ENCODE measurements at places on chromosomes 4 and X.
A peak's percentile ranks its signal among the peaks of the same experiment; 100 is the strongest.

- DNase-seq, result no peak
Observed at GRCh38 chrX:117196481-117196880, 733.7 kb upstream of the CT83 start.

GRCh38 chrX:3678328-3678727 lies 35.1 kb downstream of the PRKX start:
- DNase-seq, result no peak

GRCh38 chr4:138234248-138234647 lies 7.9 kb downstream of the SLC7A11 start:
- DNase-seq, result no peak

GRCh38 chr4:168981460-168981859 lies 28.6 kb downstream of the CBR4 start:
- no peak for DNase-seq

DNA sequence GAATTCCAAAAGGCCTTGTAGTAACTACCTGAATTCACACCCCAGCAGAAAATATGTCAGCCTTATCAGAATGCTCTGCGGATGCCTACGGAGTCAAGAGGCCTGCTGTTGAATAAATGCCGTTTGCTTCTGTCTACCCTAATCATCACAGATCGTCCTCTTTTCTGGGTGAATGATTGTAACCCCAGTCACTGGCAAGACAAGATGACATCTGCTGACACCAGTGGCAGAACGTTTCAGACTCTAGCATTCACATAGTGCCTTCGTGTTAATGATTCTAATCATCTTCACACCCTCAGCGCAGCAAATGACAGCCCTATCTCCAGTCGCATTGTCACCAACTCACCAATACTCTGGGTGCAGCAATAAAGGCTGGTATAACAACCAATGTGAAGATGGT lies 89.1 kb upstream of the MAP3K15 start:
- DNase-seq, result no peak

DNA sequence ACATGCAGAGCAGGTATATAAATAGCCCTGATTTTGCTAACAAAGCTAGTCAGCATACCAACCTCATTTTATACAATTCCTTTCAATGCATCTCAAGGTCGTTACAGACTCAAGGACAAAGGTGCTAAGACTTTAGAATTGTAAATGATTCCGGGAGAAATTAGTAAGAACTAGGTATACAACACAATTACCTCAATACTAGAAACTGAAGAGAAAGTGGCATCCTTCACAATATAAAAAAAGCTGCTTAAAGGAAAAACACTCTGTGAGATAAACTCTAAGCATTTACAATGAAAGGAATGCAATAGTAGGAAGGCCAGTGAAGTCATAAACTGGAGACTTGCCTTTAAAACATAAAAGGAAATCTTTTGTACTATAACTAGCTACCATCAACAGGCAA lies 11.9 kb downstream of the TNMD start:
- DNase-seq, result no peak

DNA sequence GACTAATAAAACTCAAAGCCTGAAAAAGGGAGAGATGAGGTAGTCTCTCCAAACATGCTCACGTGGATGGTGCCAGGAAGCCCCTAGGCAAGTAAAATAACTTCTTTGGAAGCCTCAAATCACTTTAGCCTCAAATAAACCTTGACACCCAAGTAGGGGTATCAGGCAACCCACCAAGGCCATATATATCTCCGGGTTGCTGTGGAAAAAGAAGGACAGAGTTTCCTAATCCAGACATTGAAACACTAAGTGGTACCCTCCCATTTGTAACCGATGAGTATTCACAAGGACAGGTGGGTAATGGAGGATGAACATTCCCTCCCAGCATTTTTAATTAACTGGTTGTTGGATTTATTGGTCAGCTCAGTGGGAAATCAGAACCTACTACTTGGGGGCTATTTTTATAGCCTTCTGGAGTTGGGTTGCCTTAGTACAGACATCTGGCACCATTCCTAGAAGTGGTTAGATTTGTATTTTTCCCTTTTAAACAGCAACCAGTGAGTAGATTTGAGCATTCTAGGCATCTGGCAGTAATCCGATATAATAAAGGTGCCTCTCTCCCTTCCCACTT lies 87.7 kb downstream of the GPC3 start:
- no peak for DNase-seq

- DNase-seq, result no peak
Observed at GRCh38 chrX:48919360-48919841, 577 bp upstream of the PIM2 start.

- no peak for DNase-seq
Observed at GRCh38 chrX:152307936-152308335, 143.2 kb downstream of the GABRA3 start.

DNA sequence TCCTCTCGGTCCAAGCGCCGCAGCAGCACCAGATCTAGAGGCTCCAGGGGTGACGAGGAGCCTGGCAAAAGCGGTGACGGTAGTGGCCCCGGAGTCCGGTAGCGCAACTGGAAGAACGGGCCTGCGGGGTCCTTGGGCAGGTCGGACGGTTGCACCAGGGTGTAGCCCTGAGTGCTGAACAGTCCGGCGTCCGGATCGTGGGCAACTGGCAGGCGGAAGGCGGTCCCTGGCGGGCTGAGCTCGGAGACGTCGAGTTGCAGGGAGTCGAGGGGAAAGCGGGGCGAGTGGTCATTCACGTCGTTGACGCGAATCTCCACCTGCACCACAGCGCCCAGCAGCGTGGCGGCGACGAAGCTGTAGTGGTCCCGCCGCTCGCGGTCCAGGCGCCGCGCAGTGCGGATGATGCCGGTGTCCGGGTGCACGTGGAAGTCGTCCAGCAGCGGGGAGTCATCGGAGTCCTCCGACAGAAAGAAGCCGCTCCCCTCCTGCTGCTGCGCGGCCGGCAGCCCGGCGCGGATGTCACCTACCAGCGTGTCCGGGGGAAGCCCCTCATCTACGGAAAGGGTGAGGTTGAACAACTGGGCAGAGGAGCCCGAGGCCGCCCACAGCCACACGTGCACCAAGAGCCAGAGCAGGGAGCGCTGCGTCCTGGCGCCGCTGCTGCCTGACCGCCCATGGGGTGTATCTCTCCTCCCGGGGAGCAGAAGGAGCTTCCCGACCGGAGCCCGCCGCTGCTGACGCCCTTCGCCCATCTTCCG lies 837 bp downstream of the DCHS2 start:
- no peak for DNase-seq

DNA sequence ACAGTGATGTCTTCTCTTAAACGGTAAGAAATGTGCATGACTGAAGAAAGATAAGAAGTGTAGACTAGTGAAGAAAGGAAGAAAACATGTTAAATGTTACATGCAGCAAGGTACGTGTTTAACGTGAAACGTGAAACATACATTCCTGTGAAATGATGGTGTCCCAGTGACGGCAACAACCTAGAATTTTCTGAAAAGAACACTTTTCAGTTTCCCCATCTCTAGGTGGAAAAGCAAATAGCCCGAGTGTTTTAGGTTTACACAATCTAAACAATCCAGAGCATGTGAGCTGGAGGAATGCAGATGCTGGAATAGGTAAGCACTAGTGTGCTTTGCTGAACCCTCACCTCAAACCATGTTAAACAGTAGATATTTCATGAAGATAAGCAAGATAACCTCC lies 60.7 kb downstream of the CLNK start:
- DNase-seq, result no peak

DNA sequence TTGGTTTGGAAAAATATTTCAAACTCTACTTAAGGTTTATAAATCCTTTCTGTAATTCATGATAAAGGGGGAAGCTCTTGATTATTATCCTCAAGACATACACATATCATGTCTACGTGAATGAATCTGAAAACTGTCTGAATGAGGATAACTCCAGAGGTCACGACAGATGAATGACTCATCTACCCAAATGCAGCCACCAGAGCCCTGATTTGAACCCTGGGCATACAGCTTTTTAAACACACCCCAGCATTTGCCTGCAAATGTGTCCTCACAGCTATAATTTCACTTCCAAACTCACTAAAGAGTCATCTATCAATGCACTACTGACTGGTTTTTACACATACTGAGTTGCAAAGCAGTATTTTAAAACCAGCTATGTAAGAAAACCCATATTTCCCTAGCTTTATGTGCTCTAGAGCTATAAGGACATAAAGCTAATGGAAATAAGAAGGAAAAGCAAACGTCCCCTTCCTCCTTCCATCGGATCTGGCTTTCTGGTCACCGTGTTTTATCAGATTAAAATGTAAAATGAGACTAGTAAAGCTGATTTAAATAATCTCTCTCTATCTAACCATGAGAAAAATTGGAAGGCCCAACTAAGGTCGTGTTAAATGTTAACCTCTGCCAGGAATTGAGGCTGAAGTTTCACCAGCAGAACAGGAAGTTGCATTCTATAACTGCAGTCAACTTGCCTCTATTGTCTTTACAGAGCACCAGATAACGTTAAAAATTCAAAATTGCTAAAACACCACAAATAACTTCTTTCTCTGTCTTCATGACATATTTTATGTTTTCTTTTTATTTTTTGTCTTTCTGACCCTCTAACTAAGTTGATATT lies 63.1 kb upstream of the SPP1 start:
- DNase-seq, result no peak

- no peak for DNase-seq
Observed at GRCh38 chrX:65741823-65742222, 74.4 kb downstream of the MSN start.

- no peak for DNase-seq
Observed at GRCh38 chr4:35151816-35152572, 1092.3 kb downstream of the ARAP2 start.

GRCh38 chr4:143359644-143360193 lies 23.0 kb downstream of the GAB1 start:
- DNase-seq, result no peak

DNA sequence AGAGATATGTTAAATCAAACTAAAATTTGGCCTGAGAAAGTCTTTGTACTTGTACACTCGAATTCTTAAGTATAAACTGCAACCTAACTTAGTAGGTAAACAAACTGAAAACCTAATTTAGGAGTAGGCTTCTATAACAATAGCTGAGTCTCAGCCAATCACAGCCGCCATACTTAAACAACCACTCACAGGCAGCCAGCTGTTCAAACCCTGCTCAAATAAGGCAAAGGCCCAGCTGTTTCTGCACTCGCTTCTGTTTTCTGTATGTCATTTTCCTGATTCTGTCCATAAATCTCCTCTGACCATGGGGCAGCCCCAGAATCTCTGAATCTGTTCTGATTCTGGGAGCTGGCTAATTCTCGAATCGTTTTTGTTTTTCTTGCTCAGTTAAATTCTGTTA lies 7.8 kb upstream of the PLS3 start:
- DNase-seq, result no peak

- no peak for DNase-seq
Observed at GRCh38 chr4:1741208-1741607, 19.9 kb downstream of the TACC3 start.

GRCh38 chrX:70477734-70478075 lies 33.1 kb downstream of the DLG3 start:
- DNase-seq, result no peak

- no peak for DNase-seq
Observed at GRCh38 chrX:81979806-81980515, 778.1 kb downstream of the SH3BGRL start.

DNA sequence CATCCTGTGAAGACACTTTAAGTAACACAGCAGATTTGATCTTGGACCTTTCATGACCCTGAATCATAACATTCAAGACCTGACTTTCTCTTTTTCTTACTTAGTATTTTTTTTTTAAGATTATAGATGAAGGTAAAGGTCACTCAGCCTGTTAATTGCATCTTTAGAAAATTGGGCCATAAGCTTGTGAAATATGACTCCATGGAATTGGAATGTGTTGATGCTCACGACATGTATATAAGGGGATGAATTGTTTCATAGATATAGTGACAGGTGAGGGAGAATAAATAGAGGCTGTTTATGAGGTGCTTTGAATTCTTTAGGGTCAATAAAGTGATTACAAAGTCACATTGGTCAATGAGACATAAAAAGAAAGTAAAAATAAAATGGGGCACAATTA lies 27.7 kb upstream of the HS3ST1 start:
- DNase-seq, result no peak

DNA sequence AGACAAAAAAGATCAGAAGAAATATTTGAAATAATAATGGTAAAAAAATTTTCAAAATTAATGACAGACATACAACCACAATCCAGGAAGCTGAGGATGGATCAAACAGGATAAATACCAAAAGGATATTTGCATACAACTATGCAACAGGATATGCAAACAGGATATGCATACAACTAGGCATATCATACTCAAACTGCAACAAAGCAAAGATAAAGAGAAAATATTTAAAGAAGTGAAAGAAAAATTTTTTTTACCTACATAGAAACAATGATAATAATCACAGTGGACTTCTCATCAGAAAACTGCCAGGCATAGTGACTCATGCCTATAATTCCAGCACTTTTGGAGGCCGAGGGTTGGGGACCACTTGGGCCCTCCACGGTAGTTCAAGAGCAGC lies 11.3 kb upstream of the DHX15 start:
- no peak for DNase-seq

- DNase-seq, result no peak
Observed at GRCh38 chr4:100721077-100721476, 203.3 kb upstream of the EMCN start.

DNA sequence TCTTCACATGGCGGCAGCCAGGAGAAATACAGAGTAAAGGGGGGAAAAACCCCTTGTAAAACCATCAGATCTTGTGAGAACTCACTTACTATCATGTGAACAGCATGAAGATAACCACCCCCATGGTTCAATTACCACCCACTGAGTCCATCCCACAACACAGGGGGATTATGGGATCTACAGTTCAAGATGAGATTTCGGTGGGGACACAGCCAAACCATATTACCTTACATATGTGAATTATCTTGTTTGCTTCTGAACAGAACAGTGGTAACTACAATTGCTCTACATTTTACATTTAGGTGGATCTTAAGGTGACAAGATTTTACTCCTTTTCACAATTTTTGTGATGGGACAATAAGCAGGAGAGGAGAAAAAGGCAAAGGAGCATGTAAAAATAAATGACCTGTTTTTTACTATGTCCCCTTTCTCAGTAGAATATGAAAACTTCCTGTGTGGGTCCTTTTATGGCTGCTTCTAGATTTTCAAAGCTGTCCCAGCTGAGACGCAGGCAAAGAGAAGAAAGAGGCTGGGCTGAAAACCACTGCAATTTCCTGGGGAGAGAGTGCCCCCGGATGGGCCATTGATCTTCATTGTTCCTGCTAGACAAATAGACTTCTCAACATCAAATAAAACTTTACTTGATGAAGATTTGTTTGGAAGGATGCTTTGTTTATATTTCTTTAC lies 45.9 kb upstream of the PGM2 start:
- peak; percentile 18 for DNase-seq

DNA sequence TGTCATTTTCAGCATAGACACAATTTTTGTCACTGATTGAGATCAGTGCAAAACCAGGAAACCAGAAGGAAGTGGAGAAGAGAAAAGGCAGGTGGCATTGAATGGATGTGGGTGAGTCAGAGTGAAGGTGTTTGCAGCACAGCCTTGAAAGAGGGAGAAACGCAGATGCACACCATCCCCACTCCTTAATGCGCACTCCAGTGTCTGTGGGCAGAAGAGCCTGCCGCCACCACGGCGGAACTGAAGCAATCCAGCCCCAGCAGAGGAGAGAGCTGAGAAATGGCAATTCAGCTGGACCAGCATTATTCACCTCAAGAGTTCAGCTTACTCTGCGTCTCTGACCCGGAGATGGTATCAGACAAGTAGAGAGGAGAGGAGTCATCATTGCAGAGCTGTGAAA lies 393.1 kb upstream of the FRG1 start:
- no peak for DNase-seq

Data from activated T-helper 1 cell treated with anti-CD3 and anti-CD28 coated beads, Interleukin-2, amount 50 U/mL, for 16 hours (primary cell).